Right atrium auricular region (tissue), 2 donors: ENCODE measurements at places on chromosomes 1 and 21.

GRCh38 chr1:196193896-196194559 lies 414.2 kb downstream of the KCNT2 start:
- DNase-seq: no peak

DNA sequence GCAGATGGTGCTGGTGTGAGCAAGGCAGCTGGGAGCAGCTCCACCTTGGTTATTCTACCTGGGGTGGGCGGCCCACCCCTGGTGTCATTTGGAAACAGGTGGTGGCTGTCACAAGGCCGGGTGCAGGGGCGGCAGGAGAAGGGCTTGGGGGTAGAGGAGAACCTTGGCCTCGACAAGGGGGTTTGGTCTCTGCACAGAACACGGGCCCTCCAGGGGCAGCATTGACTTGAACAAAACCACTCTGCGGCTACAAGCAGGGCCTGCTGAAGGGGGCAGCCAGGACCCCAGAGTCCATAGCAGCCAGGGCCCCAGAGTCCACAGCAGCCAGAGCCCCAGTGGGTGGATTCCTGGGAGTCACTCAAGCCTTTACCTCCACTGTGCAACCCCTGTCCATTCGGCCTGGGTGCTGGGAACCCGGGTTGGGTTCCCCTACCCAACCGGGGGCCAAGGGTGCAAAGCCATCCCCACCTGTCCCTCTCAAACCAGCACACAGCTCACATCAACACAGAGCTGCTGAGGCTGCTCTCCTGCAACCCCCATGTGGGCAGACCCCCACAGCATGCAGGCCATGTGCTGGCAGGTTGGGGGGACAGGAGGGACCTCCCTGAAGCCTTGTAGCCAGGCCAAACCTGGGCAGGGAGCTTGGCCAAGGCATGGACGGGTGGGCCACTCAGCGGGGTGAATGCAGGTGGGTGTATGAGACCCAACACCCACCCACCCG lies 7.7 kb downstream of the TRIM11 start:
- DNase-seq: no peak

- no peak for DNase-seq
Observed at GRCh38 chr1:198638894-198639635, at the start of gene PTPRC. Gene PTPRC, plus strand, starts transcription at chr1:198639040. Its CDS starts 229 bp downstream, at chr1:198639269.

- no peak for DNase-seq
Observed at GRCh38 chr1:27928216-27928954, 6.4 kb upstream of the SMPDL3B start.

- DNase-seq: peak; percentile 90
Observed at GRCh38 chr1:33367485-33368405, 46.8 kb upstream of the A3GALT2 start.

DNA sequence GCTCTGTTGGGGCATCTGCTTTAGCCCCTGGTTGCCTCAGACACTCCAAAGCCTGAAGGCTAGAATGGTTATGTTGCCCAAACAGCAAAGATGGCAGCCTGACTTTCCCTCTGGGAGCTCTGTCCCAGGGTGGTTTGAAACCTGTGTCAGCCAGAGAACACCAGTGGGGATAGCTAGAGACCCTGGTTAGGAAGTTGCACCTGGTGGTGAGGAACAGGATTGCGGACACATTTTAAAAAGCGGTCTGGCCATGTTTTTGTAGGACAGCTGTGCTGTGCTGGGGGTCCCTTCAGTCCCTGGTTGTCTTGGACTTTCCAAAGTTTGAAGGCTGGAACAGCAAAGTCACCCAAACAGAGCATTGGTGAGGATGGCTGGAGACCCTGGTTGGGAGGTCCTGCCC lies 87.8 kb downstream of the DNM3 start:
- DNase-seq: no peak

GRCh38 chr1:89994805-89995597 lies at the start of gene ZNF326:
Gene ZNF326, plus strand, starts transcription at chr1:89995110. Its CDS starts 148 bp downstream, at chr1:89995258.
- DNase-seq: peak; percentile 93

GRCh38 chr1:164709541-164710278 lies 150.7 kb downstream of the PBX1 start:
- DNase-seq: no peak

GRCh38 chr1:46616277-46617107 lies at the start of gene MOB3C:
Gene MOB3C, minus strand, starts transcription at chr1:46616811. Its CDS starts 3,490 bp downstream, at chr1:46613321.
- DNase-seq: peak; percentile 90

GRCh38 chr1:24636661-24637357 lies 6.3 kb upstream of the SRRM1 start:
- no peak for DNase-seq

DNA sequence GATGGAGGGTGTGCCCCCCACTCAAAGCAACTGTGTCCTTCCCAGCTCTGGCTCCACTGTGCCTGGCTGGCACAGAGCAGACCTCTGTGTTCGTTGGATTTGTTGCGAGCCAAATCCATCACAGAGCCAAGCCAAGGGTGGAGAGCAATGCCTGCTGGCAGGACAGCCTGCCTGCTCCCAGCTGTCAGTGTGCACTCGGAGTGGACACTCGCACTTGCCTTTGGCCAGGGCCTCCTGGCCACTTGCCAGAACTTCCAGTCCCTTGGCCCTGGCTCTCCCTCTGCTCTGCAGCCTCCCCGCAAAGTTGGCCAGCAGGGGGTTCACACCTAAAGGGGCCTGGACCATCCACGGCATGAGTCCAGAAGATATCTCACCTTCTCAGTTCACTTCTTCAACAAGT lies 16.4 kb downstream of the HEYL start:
- no peak for DNase-seq

- no peak for DNase-seq
Observed at GRCh38 chr1:160748878-160749269, 9.8 kb downstream of the SLAMF7 start.

DNA sequence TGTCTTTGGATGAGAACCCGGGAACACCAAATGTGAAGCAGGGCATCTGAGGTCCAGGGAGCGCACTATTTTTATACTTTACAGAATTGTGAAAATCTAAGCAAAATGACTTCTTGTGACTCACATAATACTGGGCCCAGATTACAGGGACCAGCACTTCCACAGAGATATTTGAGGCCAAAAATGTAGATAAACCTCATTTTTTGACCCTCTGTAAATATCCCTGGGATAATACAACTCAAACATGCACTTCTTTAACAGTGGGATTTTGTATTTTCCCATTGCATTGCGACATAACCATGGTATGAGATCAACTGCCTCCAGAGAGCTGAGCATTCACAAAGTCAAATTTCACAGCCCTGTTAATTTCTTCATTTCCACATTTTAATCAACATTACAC lies 289.4 kb upstream of the ADGRL4 start:
- no peak for DNase-seq

DNA sequence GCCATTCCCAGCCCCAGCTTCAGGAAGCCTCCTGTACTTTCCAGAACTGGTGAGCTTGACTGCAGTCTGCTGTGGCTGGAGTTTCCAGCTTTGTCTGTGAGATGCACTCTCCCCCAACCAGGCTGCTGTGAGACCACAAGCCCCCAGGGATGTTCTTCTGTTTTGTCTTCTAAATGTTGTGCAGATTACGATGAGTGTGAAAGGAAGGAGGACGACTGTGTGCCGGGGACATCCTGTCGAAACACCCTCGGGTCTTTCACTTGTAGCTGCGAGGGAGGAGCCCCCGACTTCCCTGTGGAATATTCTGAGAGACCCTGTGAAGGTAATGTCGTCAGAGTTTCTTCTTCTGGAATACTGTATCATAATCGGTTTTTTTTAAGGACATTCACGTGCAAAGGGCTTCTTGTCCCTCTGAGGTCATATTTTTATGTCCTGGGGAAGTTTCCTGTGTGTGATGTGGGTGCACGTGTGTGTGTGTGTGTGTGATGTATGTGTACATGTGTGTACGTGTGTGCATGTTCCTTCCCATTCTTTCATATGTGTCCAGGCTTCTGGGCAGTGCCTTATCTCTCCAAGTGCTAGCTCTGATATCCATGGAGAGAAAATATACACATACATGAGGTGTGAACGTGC lies 49.9 kb downstream of the UMODL1 start:
- DNase-seq: no peak

- no peak for DNase-seq
Observed at GRCh38 chr1:22930240-22930912, 42.3 kb downstream of the LACTBL1 start.

DNA sequence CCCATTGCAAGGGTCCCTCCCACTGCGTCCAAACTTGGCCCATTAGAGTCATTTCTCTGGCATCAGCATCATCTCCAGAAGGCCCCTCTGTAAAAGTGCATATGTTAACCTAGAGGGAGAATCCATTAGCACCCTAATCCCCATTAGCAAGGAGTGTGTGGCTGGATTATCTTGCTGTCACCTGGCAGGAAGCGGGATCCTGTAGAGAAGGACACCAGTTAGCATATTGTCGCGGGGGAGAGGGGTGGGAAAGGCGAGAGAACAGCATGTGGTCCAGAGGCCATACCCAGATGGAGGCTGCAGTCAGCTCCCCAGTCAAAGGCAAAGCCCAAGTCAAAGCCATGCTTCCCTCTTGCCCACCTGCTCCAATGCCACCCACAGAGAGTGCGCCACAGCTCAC lies 64.0 kb downstream of the OLIG1 start:
- no peak for DNase-seq

DNA sequence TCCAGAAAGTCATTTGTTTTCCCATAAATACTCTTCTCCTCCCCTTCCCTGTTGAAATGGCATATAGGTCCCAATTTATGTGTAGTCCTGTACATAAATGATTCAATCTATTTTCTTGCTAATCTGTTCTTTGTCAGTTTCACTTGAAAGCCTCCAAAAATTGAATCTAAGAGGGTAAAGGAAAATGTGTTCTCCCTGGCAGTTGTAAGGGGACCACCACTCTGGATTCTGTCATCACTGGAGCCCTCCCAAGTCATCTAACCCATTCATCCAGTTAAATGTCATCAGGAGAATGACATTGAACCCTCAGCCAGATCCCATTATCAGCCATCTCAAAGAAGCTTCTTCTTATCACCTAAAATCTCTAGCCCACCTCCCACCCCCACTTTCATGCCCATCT lies 35.0 kb upstream of the RNF2 start:
- DNase-seq: no peak

DNA sequence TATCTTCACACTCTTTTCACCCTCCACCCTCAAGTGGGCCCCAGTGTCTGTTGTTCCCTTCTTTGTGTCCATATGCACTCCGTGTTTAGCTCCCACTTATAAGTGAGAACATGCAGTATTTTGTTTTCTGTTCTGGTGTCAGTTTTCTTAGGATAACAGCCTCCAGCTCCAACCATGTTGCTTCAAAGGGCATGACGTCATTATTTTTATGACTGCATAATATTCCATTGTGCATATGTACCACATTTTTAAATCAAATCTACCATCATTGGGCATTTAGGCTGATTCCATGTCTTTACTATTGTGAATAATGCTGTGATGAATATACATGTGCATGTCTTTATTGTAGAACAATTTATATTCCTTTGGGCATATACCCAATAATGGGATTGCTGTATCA lies 140.3 kb downstream of the LYPLAL1 start:
- no peak for DNase-seq

DNA sequence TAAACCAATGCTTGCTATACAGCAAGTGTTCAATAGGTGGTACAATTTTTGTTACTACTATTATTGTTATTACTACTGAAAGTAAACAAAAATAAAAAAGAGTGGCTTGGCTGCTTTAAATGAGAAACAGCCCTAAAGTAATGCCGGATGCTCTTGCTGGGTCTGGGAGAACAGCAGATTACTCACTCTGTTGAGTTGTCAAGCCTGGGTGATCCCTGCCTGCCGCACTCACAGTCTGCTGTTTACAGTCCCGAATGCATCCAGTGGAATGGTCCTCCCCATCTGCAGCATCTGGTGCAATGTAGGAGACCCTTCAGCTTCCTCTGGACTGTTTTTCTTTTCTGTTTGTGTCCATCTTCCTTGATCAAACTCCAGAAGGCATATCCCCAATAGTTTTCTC lies 102.7 kb upstream of the IVNS1ABP start:
- DNase-seq: no peak

GRCh38 chr21:45304476-45304830 lies 16.8 kb upstream of the POFUT2 start:
- no peak for DNase-seq

GRCh38 chr1:198132060-198132781 lies 24.6 kb upstream of the NEK7 start:
- DNase-seq: no peak

- no peak for DNase-seq
Observed at GRCh38 chr1:99788896-99789295, 22.5 kb upstream of the FRRS1 start.

DNA sequence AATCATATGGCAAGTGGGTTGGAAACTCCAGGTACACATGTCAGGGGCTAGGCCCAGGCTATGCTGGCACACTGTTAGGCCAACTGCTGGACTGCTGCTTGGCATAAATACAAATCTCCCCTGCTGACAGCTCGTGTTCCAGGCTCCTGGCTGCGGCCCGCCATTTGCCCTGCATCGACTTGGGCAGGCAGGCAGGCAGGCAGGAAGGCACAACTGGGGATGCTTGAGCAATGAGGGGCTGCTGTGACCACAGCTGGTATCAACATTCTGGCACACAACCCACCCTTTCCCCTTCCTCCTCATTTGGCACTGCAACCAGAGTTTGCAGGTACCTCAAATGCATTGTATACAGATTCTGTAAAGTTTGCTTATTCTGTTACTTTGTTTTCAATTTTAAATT lies 53.2 kb downstream of the SAMSN1 start:
- DNase-seq: no peak

DNA sequence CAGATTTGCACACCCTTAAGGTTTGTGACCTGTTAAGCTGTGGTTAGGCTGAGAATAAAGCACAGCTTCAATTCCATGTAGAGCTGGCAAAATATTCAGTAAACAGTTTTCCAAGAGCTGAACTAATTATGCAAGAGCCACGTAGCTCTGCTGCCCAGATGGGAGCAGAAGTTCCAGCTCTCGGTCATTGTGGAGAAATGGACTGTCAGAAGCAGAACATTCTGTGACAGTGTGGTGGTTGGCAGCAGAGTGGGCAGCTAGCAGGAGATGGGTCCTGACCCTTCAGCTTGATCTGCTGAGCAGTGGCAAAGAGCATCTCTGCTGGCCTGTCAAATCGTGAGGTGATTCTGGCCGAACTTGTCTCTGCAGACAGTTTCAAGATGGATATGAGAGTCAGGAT lies 23.2 kb downstream of the RHOU start:
- DNase-seq: no peak

DNA sequence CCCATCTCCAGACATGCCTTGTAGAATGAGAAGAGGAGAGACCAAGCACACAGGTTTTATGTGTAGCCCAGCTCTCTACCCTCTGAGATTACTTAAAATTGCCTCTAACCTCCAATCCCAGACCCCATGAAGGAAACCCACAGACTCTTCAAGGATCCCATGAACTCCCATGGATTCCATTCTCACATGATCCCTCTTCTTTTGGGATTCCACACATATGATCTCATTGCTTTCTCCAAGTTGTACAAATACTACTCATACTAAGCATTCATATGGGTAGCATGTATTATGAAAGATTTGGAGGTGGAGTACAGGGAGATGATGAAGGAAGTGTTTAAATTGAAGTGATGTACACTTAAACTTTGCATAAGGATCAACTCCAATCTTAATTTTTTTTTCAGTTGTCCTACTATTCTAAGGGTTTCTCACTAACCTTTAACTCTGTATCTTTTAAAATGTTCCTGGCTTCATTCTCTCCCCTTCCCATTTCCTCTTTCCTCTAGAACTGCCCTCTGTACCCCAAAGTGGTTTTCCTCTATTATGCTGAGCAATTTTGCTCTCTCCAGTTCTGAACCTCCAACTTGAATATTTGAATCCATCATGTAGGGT lies 41.6 kb downstream of the MFSD2A start:
- no peak for DNase-seq
